ENCODE measurements at places on chromosomes 13 and 19. TPM values are rescaled to one million over a fixed set of nuclear protein-coding genes. Genes with fewer than 3 reads are reported as not detected.

DNA sequence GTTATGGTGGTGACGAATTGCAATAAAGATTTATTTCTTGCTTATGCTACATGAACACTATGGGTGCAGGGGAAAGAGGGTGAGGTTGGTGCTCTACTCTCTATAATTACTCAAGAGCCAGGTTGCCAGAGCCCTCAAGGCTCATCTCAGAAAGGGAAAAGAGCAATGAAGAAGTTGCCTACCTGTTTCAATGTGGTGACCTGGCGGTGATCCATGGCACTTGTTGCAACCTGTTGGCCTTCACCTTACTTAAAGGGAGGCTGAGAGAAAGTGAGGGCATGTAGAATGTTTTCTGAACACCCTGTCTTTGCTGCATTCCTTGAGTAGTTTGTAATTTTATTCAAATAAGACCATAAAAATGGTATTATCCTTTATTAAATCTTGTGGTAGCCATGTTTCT, 394.4 kb downstream of the GPC6 start:
- no peak for DNase-seq

TPTE2 gene
- not detected for total RNA-seq

- no peak for DNase-seq
Observed at GRCh38 chr13:30156270-30156669, 151.1 kb downstream of the KATNAL1 start.

LRRC25 gene
- not detected for total RNA-seq

CYP4F2 gene
- not detected for total RNA-seq

DNA sequence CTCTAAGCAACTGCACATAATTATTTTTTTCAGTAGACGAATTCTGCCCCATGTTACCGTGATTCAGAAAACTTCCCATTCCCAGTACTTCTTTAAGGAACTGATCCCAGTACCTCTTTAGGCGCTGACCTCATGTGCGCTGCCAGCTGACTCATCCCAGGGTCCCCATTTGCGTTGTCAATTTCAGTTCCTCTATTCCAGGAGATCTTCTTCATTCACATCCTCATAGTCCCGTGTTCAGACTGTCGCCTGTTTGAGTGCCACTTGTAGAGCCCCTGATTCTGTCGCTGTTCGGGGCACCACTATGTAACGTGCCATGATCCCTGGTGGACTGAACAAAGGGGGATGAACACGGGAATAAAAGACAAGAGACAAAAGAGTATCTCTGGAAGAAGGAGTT, 16.4 kb downstream of the FPR3 start:
- DNase-seq = no peak

RDH13 gene
- 12.2 TPM for total RNA-seq

EPS8L1 gene
- 5.4 TPM for total RNA-seq

RNF225 gene
- 0.26 TPM for total RNA-seq

GRCh38 chr19:31979362-31979761, 366.0 kb upstream of the ZNF507 start:
- no peak for DNase-seq

GRCh38 chr13:29908416-29909080, 58.1 kb upstream of the UBL3 start:
- no peak for DNase-seq

- no peak for DNase-seq
Observed at GRCh38 chr13:31956980-31957644, 74.5 kb upstream of the FRY start.

DNA sequence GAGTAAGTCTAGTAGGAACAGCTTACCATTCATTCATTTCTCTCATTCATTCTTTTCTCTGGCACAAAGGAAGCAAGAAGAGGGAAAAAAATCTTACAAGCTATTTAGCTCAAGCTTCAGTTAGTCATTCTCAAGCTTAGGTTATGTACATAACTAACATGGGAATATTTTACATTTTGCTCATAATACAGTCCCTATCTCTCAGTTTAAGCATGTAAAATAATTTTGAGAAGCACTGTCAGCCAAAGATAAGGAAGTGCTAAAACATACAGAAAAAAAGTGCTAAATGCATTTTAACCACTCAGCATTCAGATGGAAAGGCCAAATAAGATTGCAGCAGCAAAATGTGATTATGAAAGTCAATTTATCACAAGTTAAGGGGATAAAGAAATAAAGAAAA, 7.9 kb downstream of the RBM26 start:
- DNase-seq = no peak

DNA sequence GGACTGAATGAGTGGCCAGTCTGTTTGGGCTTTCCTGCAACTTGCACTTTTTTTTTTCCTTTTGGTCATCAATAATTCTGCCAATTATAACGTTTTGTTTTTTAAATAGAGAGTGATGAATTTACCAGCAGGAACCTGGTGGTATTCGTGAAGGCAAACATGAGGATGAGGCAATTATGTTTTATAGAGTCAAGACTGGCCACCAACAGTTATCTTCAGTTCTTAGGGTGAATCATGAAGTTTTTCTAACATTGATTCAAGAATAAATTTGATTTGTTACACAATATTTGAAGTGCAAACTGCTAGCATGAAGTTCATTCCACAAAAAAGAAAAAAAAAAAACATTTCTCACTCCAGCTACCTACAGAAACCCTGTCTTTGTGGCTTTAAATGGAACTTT, 244.5 kb downstream of the SPRY2 start:
- no peak for DNase-seq

GRCh38 chr13:73194310-73194709, 135.5 kb downstream of the KLF5 start:
- no peak for DNase-seq

- DNase-seq = no peak
Observed at GRCh38 chr19:9076901-9077300, 10.0 kb upstream of the OR1M1 start.

- DNase-seq = no peak
Observed at GRCh38 chr13:48866249-48866648, 109.5 kb upstream of the FNDC3A start.

PTGER1 gene
- total RNA-seq = 0.52 TPM

DNA sequence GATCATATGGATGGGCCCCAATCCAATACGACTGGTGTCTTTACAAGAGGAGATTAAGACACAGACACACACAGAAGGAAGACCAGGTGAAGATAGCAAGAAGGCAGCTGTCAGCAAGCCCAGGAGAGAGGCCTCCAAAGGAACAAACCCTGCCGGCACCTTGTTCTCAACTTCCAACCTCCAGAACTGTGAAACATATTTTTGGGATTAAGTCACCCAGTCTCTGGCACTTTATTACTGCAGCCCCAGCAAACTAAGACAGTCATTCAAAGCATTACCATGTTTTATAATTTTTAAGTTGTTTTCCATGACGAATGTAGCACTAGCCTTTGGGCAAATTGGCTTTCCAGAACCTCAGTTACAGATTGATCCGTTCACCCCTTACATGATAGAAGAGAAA, 11.3 kb downstream of the STARD13 start:
- no peak for DNase-seq

DNA sequence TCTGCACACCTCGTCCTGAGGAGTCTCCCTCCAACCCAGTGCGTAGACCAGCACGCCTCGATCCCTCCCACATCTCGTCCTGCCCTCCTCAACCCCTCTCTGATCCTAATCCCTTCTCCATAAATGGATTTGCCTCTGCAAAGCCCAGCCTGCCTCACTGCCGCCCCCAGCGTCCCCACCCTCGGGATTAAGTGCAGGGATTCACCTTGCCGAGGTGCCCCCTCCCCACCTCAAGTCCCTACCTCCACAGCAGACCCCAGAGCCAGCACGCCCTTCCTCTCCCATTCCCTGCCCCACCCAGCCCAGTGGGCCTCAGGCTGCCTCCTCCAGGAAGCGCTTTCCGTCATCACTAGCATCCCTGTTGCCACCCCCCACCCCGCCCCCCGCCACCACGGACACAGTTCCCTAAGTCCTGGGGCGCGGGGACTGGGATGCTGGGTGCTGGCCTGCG, 4.0 kb downstream of the KLF16 start:
- DNase-seq = no peak

GRCh38 chr13:42751693-42752092, 29.7 kb upstream of the FAM216B start:
- no peak for DNase-seq

- DNase-seq = no peak
Observed at GRCh38 chr13:24263632-24264031, 45.7 kb upstream of the C1QTNF9 start.

GRCh38 chr13:106986033-106986484, 418.1 kb upstream of the ARGLU1 start:
- no peak for DNase-seq

GRCh38 chr13:37966266-37966665, 96.7 kb upstream of the TRPC4 start:
- no peak for DNase-seq

- no peak for DNase-seq
Observed at GRCh38 chr19:54257116-54257480, at the start of gene LILRB5. LILRB5 (minus strand) TSS chr19:54257273; CDS start chr19:54257193, 80 bp downstream.

DNA sequence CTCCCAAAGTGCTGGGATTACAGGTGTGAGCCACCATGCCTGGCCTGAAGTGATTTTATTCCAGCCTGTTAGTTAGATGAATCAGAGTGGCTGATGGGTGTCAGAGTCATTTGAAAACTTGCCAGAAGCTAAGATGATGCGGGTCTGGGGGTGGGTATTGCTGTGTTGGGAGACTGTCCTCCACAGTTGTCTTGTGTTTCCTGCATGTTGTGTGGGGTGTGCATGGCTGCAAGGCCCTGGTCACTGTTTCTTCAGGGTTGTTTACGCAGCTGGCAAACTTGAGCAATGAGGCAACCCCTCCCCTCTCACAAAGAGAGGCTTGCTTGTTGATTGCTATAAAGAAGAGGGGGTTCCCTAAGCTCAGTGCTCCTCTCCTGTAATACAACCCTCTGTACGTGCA, 71.8 kb downstream of the TRPM4 start:
- no peak for DNase-seq

- peak; percentile 4 for DNase-seq
Observed at GRCh38 chr13:81639984-81640582, 1299.2 kb upstream of the SPRY2 start.

ANO8 gene
- total RNA-seq = 3.8 TPM

- peak; percentile 43 for DNase-seq
Observed at GRCh38 chr13:97223711-97224541, 1.8 kb downstream of the MBNL2 start.

DNA sequence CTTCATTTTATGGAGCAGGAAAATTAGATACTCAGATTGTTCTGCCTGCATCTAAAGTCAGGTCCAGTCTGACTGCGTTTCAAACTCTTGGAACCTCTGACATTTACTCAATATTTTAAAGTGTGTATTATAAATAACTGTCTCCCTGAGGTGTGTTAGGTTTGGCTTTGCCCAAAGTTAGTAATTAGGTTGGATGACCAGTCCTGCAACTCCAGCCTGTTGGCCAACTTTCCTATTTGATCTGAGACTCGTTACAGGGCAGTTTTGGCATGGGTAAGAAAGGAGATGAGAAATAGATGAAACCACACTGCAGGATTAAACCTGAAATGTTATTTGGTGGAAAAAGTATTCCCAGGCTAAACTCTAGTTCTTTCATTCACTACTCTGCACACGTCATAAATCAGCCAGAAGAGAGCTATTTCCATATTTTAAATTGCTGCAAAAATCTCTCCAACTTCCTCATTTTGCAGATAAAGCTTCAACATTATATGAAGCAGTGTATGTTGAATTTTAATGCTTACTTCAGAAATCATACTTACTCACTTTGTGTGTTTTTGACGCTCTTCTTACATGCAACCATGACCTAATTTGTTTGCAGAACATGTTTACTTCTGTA, 357.1 kb downstream of the DCT start:
- no peak for DNase-seq

- no peak for DNase-seq
Observed at GRCh38 chr19:18397242-18398202, at the start of gene LRRC25. LRRC25 (minus strand) TSS chr19:18397622; CDS start chr19:18396963, 659 bp downstream.

DNA sequence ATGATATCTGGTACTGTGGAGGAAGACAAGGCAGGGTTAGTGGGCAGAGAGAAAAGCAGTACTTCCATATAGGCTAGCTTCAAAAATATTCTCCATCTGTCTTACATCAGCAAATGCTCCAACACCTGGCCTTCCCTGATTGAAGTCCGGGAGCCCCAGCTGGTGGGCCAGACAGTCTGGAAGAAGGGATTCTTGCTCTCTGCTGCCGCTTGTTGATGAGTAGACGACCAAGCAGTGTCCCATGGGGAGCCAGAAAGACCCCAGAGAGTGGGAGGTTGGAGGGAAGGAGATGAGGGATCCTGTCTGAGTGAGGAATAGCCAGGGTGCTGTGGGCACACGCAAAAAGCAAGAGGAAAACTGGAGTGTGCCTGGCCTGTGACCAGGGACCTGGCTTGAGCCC, 95.1 kb downstream of the ATP8A2 start:
- DNase-seq = no peak

All from NCI-H460 (cell line).